Activated naive CD4-positive, alpha-beta T cell treated with Interleukin-2 at 50 U/mL for 16 hours (primary cell): ENCODE measurements at places on chromosomes 7 and 10.

DNA sequence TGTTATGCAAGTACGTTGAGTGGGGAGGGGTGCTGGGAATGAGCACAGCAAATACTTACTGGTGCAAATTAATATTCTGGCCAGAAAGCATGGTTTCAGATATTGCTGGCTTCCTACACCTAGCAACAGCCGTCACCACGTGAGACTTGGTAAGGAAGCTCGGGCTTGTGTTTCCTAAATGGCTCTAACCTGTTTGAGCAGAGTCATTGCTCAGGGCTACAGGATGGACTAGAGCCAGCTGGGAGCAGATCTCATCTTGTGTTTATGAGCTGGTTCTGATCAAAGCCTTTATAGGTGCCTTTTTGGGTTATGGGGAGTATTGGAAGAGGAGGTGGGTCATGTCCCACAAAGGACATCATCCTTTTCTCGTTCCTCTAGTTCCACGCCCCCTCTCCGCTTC, 200.3 kb downstream of the BUB3 start:
- DNase-seq: no peak

- DNase-seq: no peak
Observed at GRCh38 chr7:139804571-139804970, 24.5 kb upstream of the TBXAS1 start.

- DNase-seq: no peak
Observed at GRCh38 chr10:104676874-104677273, 35.8 kb downstream of the SORCS3 start.

- DNase-seq: peak; percentile 27
Observed at GRCh38 chr10:104322416-104322782, 15.9 kb downstream of the ITPRIP start.

DNA sequence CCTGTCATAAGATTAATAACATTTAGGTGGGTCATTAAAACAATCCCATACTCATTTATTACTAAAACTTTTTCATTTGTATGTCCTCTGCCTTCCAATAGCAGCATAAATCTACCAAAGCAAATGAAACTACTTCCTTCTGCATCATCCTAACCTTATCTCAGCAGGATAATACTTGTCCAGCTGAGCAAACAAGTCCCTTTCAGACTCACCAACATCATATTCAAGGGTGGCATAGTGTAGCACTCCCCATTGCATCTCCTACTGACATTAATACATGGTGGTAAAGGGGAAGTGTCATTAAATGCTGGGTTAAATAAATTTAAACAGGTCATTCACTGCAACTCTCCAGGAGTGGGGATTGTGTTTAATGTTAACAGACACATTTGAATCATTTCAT, 3.4 kb upstream of the MINDY3 start:
- no peak for DNase-seq

DNA sequence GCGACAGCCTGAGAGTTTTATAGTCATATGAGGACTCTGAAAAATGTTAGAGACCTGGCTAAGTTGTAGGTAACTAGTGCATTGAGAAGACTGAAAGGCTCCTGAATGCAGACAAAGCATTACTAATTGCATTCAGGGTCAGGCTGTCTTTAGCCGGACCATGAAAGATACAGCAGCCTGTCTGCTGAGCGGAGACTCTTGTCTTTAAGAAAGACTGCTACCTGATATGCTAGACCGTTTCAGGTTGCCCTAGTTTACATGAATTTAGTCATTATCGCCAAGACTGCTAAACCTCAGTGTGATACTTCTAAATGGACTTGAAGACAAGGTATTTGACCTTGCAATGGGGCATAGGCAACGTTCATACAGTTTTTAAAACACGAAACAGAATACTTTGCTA, 81.2 kb downstream of the BMPR1A start:
- DNase-seq: no peak

- no peak for DNase-seq
Observed at GRCh38 chr7:33874943-33875342, 30.4 kb upstream of the BMPER start.

- peak; percentile 40 for DNase-seq
Observed at GRCh38 chr7:149422914-149423301, 38.0 kb downstream of the ZNF777 start.

DNA sequence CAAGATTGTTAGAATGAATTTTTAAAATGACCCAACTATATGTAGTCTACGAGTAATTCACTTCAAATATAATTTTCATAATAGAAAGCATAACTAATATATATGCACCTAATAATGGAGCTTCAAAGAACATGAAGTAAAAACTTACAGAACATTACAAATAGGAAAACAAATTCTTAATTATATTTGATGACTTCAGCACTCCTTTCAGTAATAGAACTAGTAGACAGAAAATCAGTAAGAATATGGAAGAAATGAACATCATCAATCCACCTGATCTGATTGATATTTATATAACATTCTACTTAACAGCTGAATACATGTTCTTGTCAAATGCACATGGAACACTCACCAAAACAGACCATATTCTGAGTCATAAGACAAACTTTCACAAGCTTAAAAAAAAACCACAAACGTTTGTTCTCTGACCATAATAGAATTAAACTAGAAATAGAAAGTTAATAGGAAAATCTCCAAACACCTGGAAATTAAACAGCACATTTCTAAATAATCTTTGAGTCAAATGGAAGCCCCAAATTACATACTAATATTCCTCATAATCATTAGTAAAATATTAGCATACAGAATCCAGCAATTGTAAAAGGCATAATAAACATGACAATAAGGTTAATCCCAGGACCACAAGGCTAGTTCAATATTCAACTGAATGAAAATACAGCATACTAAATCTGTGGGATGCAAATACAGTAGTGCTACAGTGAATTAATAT, 48.0 kb downstream of the BRAF start:
- DNase-seq: no peak

DNA sequence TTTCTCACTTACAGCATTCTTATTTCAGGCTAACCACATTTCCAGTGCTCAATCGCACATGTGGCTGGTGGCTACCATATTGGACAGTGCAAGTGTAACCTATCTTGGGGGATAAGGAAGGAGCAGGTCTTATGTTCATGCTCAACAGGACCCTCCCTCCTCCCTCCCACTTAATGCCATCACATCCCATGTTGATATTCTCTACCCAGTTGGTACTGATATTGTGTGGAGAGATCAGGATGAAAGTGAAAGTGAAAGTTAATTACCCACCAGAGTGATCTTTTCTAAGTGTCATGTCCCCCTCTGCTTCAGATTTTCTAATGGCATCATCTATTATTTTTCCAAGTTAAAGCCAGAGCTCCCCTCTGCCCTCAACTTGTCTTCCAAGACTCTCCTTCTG, 91.6 kb downstream of the BMPER start:
- DNase-seq: no peak

- peak; percentile 84 for DNase-seq
Observed at GRCh38 chr10:80205477-80206276, at the start of gene ANXA11. Gene ANXA11 (minus strand): TSS chr10:80205537. CDS start chr10:80172861, 32,676 bp downstream.

DNA sequence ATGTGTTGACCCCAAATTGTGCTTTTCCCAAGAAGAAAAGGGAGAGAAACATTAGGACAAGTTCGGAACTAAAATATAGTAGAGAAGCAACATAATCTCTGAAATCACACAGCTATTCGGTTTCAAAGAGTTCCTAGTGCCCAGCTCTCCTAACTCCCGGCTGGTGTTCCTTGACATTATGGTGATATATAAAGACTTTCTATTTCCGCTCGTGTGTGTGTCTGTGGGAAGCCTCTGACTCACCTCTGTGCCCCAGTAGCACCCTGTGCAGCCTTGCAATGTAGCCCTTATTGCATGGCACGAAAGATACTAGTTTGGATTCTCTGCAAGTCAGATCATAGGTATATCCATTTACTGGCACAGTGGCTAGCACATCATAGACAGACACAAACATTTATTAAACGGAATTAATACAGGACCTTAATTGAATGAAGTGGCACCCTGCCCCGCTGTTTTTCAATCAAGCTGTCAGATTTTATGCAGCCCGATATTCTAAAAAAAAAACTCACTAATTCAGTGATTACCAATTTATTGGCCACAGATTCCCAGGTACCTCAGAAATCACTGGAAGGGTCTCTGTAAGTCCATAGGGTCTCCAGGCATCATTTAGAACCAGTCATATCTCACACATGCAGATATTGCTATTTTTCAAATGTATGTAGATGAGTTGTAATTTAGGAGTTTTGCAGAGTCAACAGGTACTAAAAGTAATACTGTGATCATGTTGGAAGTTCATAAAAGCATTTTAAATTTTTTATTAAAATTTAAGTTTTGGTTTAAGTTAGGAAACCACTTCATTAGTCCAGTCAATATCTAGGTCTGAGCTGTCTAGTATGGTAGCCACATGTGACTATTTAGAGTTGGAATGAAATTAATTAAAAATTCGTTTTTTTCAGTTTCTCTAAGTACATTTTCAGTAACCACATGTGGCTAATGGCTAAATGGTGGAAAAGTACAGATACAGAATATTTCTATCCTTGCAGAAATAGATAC, 43.3 kb downstream of the SFTPD start:
- DNase-seq: no peak

DNA sequence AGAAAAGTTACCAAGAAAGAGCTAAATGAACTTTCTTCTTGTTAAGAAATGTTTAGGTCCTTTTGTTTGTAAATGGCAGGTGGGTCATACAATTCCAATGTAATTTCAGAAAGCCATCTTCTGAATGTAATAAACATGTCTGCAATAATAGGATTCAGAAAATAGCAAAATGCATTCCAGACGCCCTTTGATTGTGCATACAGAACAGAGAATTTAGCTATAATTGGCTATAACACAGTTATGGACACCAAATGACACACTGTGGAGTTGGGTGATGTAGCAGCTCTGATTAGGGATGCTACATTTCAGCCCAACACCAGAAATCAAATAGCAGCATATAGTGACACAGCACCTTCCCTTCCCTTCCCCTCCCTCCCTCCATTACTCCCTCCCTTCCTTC, 240.8 kb downstream of the SNX10 start:
- no peak for DNase-seq

DNA sequence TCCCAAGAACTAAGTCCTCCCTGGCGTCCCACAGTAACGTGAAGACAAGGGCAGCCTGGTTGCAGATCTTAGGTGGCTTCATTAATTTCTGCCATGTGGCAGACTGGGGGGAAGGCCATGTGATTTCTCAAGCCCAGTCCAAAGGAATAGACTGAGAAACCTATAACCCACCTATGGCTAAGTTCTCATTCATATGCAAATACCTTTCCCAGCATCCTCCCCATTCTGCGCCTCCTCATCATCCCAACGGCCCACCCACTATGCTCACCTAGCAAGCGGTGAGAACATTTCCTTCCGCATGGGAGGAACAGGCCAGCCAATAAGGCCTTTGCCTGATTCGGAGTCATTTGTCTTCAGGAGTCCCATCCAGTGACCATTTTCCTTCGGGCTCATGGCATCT, 8.2 kb upstream of the CLEC2L start:
- no peak for DNase-seq

- DNase-seq: no peak
Observed at GRCh38 chr7:144459635-144460034, 56.1 kb upstream of the NOBOX start.

DNA sequence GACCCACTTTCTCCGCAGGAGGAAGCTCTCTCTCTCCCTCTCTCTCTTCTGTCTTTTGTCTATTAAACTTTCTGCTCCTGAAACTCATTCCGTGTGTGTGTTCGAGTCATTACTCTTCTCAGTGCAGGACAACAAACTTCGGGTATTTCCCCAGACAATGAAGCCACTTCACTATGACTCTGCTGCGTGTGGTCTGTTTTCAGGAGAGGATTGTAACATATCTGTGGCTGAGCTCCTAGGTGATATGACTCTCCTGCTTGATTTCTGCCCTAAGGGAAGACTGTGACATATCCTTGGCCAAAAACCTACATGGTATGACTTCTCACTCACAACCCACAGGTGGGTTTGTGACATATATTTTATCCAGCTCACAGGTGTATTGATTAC, 39.9 kb upstream of the ZNF107 start:
- no peak for DNase-seq

- DNase-seq: no peak
Observed at GRCh38 chr7:22962775-22963350, 51.1 kb downstream of the HYCC1 start.

- no peak for DNase-seq
Observed at GRCh38 chr7:2812114-2812487, 32.0 kb downstream of the GNA12 start.

DNA sequence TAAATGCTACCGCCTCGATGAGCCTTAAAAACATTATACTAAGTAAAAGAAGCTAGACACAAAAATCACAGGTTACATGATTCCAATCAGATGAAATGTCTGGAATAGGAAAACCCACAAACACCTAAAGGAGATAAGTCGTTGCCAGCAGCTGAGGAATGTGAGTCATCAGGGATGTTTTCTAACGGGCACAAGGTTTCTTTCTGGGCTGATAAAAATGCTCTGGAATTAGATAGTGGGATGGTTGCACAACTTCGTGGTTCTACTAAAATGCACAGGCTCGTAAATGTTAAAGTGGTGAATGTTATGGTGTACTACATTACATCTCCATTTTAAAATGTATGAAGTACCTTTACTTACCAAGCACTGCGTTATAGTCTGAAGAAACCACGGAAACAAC, 9.7 kb downstream of the ABLIM1 start:
- DNase-seq: no peak

GRCh38 chr10:21525367-21526187, at the start of gene SKIDA1:
Gene SKIDA1 (minus strand): TSS chr10:21525682. CDS start chr10:21517822, 7,860 bp downstream.
- peak; percentile 70 for DNase-seq

GRCh38 chr7:19728716-19729115, 19.9 kb upstream of the POLR1F start:
- no peak for DNase-seq

GRCh38 chr7:8213381-8213780, 48.6 kb downstream of the ICA1 start:
- no peak for DNase-seq

DNA sequence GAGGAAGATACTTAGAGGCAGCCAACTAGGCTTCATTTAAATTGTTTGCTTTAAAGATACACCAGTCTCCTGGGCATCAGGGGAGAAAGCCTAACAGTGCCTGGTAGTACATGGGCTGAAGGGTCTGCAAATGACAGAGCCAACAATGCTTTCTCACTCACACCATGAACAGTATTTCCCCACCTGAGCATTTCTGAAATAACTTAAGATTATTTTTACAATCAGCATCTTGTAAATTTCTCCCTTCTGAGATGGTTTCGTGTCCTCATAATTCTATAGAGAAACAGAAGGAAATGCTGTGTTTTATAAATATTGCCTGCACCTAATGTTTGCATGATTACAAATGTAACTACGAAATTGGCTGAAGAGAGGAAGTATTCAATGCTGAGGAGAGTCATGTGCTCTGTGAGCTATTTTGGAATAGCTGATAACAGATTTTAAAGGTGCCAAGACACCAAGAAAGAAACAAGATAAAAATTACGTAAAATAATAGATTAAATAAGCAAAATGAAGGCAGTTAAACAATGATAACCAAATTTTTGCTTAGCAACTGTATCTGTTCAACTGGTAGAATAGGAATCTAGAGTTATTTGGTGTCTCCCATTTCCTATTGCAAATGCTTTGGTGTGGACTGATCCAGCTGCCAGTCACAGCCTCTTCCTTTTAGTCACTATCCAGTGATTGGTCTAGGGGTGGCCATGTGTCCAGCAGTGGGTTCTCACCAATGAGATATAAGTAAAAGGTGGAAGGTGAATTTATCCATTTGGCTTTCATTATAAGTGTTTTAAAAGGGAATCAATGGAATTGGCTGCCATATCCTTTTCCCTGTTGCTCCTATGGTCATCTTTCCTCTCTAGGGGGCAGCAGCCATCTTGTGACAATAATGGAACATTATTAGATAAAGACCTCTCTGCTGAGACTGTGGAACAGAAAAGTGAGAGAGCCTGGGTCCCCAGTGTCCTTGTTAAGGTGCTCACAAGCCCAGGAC, 167.9 kb upstream of the SLC26A5 start:
- DNase-seq: no peak
